BE2C (cell line): ENCODE measurements at places on chromosomes 1 and 21.
A peak's percentile ranks its signal among the peaks of the same experiment; 100 is the strongest.

DNA sequence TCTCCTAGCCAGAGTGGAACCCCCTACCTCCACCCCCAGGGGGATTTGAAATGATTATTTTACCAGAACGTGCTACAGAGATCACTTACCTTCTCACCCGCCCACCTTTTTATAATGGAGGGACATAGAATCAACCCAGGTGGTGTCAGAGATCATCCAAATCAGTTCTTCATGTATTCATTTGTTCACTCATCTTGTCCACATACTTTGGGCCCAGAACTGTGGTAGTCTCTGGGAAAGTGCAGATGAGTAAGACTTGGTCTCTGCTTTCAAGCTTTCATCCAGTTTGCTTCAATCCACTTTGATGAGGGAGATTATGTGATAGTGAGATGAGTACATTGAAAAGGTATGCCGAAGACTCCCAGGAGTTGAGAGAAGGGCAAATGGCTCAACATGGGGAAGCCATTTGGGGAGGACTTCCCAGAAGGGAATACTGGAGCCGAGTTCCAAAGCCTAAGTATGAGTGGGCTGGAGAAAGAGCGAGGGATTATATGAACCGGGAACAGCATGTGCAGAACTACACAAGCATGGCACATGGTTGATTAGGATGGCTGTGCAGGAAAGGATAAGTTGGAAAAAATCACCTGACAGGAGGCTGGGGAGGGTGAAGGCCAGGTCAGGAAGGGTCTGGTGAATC lies 1.9 kb downstream of the FGGY start:
- no peak for DNase-seq

GRCh38 chr21:16942703-16943102 lies 570.1 kb upstream of the CXADR start:
- peak; percentile 50 for DNase-seq

GRCh38 chr1:934991-935750 lies 11.4 kb downstream of the SAMD11 start:
- no peak for DNase-seq

DNA sequence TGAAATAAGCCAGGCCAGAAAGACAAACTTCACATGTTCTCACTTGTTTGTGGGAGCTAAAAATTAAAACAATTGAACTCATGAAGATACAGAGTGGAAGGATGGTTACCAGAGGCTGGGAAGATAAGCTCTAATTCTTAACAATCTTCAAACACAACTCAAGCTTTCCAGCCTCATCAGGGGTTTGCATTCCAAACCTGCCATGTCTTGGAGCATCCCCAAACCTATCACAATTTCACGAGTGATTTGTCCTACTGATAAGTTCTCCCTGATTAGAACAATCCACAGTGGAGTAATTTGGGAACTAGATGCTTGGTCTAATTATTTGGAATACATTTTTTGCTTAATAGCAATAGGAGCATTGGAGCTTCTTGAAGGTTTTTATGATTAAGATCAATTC lies 418.5 kb upstream of the PKN2 start:
- no peak for DNase-seq

DNA sequence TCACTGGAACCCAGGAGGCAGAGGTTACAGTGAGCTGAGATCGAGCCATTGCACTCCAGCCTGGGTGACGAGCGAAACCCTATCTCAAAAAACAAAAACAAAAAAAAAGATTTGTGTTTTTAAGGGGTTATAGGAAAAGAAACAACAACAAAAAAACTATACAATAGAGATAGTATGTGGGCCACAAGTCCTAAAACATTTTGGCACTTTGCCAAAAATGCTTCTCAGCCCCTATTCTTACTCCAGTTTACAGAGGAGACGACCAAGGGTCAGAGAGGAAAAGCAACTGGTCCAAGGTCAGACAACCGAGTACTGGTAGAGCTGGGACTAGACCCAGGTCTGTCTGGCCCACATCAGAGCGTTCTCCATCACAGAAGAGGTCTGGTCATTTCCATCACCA lies 3.0 kb downstream of the FBXO44 start:
- no peak for DNase-seq

DNA sequence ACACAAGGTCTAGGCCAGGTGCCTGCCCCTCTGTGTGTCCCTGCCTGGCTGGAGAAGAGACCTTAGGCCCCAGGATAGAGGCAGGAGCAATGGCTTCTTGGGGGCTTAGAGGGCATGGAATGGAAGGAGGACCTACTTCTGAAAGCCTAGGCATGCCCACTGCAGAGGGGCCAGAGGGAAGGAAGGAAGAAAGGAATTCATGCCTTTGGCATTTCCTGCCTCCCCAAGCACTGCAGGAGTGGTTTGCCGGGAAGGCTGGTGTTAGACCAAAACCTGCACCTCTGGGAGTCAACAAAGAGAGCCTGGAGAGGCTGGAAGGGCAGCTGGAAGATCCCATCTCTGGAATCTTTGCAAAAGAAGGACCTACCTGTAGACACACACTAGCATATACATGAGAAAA lies 50.7 kb upstream of the KCNE2 start:
- no peak for DNase-seq

- no peak for DNase-seq
Observed at GRCh38 chr1:174274452-174274851, 115.1 kb downstream of the RABGAP1L start.

DNA sequence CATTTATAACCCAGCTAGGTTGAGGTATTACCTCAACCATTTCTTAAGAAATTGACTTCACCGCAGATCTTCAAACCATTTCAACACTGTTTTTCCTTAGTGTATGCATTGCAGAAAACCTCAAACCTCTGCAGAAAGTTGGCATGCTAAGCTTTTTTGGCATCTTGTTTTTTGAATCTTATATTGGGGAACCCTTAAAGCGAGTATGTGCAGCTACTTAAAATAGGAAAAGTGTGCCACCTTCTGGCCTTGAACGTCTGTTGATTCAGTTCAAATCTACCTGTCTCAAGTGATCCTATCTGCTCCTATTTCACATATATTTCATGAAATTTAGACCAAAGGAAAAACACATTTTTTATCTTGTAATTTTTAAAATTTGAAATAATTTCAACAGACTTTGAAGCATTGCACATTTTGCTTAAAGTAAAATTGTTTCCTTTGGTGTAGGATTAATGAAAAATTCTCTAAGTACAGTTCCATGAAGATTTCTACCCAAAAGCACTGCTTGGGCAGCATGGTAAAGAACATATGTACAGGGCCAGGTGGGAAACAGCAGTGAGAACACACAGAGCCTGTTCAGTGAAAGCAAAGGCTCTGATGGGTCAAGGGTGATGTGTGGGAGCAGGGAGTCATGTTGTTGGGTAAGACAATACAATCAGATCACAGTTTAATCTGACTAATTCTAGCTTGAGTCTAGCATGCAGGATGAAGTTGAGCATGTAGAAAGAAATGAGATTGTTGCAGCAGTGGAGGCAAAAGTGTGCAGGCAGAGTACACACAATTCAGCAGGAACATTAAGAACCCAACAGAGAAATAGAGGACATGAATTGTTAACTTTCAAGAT lies 17.2 kb downstream of the HENMT1 start:
- peak; percentile 39 for DNase-seq

DNA sequence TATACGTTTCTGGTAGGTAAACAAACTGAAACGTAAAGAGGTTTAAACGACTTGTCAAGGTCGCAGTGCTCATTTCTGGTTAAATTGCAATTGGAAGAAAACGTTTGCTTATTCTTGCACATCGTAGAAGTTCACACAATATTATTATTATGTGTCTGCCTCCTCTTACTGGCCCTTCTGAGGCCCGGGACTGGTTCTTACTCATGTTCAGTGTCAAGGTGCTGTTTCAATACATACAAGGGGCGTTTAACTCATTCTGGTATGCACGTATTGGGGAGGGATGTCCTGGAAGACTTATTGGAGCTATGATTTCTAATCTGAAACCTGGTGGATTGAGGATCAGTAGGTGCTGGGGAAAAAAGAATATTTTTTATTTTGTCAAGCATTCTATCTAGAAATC lies 932 bp downstream of the RPF1 start:
- no peak for DNase-seq

GRCh38 chr1:216390956-216391355 lies 32.3 kb downstream of the USH2A start:
- DNase-seq = no peak

GRCh38 chr1:118151312-118151937 lies 33.6 kb downstream of the SPAG17 start:
- DNase-seq = peak; percentile 52

DNA sequence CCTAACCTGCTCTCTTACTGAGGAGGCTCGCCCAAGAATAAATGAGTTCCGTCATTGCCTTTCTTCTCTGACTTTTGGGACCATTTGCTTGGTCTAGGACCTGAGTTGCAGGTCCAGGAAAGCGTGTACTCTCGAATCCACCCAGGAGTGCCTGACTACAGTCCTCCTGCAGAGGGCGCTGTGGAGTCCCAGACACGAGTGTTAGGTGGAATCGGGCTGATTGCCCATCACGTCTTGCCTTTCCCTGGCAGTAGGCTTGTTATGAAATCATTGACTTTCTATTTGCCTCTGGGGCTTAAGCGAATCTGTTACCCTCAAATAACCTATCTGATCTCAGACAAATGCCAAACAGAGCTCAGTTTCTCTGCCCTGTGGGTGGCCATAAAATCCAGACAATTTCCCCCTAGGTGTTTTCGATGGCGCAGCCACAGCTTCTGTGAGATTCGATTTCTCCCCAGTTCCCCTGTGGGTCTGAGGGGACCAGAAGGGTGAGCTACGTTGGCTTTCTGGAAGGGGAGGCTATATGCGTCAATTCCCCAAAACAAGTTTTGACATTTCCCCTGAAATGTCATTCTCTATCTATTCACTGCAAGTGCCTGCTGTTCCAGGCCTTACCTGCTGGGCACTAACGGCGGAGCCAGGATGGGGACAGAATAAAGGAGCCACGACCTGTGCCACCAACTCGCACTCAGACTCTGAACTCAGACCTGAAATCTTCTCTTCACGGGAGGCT lies at the start of gene IL20:
Gene IL20 (plus strand): TSS at position 685 of the 733 bp plus-strand sequence. CDS start 230 bp downstream, outside the sequence.
- DNase-seq = peak; percentile 84

GRCh38 chr1:12475530-12475934 lies 142.5 kb downstream of the DHRS3 start:
- no peak for DNase-seq

GRCh38 chr1:238982736-238983135 lies 403.6 kb upstream of the CHRM3 start:
- peak; percentile 32 for DNase-seq

- DNase-seq = no peak
Observed at GRCh38 chr1:26791626-26792025, 3.9 kb downstream of the PIGV start.

DNA sequence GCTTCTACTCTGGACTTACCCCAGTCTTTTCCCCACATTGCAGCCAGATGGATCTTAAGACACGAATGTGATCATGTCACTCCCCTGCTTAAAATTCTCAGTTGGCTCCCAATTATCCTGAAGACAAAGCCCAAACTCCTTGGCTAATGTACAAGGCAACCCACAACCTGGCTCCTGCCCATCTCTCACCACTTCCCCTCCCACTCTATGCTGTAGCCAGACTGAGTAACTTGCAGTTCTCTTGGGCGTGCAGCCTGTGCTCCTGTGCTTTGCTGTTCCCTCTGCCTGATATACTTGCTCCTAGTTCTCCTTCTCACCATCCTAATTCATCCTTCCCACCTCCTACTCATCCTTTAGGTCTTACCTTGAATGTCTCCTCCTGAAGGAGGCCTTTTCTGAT lies 56.2 kb downstream of the LGR6 start:
- no peak for DNase-seq

GRCh38 chr1:34645109-34645688 lies 109.6 kb upstream of the GJB5 start:
- DNase-seq = no peak

DNA sequence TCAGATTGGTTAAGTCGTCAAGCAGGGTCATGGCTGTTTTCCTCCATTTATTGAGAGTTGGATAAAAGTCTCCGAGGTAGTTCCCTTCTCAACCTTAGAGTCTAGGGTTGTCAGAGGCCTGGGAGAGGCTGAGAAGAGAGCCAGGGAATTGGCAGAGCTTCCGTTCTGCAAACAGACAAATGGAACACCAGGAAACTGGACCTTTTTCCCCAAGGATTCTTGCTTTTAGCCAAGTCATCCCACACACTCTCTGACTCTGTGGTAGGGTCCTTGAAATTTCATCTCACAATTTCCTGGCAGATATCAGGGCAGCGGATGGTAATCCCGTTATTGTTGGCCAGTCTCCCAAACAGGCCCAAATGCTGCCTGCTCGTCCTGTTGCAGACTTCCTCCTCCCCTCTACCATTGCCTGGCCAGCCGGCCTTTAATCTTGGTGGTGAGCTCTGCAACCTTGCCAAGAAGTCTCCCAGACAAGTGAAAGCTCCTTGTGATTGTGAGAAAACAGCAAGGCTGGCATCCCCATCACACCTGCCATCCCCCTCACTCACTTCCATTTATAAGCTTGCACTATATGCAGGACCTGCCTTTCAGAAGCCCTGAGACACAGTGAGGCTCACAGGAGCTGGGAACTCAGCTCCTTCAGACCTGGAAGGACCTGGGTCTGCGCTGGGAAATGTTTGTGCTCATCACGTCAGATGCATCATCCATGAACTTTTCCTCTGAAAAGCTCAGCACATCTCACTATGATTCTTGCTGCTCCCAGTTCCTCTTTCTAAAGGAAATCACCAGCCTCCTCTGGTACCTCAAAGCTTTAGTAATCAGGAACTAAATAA lies 13.7 kb upstream of the SRP9 start:
- peak; percentile 53 for DNase-seq

GRCh38 chr1:180598333-180598974 lies 33.4 kb upstream of the XPR1 start:
- DNase-seq = no peak

- no peak for DNase-seq
Observed at GRCh38 chr1:228180271-228180958, 14.8 kb downstream of the IBA57 start.

GRCh38 chr1:31043631-31044030 lies 21.9 kb downstream of the PUM1 start:
- DNase-seq = no peak

DNA sequence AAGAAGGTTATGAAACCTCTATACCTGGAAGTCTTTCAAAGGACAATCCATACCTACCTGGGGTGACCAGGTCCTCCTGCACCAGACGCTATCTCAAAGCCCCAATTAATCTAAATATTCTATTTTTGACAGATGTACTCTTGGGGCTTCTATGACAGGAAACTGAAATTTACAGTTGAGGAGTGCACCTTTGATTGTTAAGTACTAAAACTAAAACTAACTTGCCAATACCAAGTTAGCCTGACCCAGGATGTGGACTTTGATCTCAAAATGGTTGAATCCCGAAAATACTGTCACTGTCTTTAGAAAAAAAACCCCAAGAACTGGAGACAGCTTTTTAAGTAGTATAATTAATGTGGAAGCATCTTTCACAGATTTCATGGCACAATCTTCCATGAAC lies 162.4 kb downstream of the TTLL7 start:
- DNase-seq = no peak

DNA sequence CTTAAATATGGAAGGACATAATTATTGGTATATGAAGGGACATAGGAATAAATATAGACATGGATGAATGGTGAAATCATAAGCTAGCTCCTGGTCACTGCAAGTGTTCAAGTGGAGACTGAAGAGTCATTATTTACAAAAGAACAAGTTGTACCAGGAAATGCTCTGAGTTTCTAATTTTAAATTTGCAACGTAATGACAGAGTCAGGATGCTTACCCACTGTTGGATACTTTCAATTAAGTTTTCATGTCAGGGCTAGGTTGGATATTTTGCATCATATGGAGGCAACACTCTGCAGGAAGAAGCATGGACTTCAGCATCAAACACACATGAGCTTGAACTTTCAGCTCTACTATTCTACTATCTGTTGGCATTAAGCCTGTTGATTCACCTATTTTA lies 499.6 kb upstream of the C1orf87 start:
- no peak for DNase-seq
